ENCODE measurements at places on chromosomes 4 and X.

DNA sequence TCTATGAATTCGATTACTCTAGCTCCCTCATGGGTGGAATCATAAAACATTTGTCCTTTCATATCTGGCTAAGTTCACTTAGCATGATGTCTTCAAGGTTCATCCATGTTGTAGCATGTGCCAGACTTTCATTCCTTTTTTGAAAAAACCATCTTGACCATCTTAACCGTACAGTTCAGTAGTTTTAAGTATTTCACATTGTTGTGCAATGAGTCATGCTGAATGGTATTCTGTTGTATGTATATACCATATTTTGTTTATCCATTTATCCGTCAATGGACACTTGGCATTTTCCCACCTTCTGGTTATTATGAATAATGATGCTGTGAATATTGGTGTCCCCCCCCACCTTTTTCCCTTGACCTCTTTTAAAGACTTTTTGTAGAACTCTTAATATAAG, 72.4 kb upstream of the TLR2 start:
- DNase-seq = no peak

DNA sequence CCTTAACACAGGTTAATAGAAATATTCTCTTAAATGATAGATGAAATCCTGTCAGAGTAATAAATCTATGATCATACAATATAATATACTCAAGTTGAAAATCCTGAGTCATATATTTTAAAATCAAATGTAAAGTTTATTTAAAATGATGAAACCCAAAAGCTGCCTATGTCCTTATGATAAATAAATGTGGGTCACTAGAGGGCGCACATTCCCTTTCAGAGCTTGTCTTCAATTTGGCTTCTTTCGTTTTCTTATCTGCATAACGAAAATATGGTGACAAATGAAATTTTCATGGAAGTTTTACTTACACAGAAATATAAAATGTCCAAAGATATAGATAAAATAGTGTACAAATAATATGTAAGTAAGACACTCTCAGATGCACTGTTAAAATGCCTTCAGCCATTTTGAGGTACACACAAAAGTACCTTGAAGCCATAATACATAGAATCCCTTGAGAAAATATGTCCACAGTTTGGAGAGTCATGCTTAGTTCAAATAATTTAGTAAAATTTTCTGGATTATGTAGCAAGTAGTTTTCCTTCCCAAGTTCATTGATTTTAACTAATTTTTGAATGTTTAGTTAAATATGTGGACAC, 680.4 kb downstream of the DMD start:
- no peak for DNase-seq

GRCh38 chrX:74526764-74527163, 87.7 kb downstream of the RLIM start:
- DNase-seq = no peak

- no peak for DNase-seq
Measured at GRCh38 chrX:114932550-114932949, 84.9 kb downstream of the IL13RA2 start.

DNA sequence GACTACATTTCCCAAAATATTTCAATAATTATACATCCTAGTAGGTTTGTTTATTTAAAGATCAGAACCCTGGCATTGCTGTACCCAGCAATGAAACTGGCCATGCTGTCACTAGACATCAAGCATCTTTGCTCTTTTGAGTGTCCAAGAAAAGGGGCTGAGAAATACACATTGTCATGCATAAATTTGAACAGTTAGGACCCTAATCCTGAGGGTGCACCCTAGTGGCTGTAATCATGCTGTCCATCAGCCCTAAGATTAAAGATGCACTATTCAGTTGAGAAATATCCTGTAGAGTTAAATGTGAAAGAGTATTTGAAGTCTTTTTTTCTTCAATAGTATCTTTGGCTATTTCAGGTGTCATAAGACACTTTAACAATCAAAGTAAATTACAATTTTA, 108.8 kb downstream of the NFKB1 start:
- no peak for DNase-seq

GRCh38 chr4:148254621-148255343, 187.4 kb downstream of the NR3C2 start:
- DNase-seq = no peak

Data from stimulated activated CD8-positive, alpha-beta memory T cell treated with anti-CD3 and anti-CD28 coated beads, Interleukin-7, amount 100 ng/mL, for 24 hours (primary cell).